Small intestine (tissue), 16 donors: ENCODE measurements at places on chromosomes 5 and 9. TPM values are rescaled to one million over a fixed set of nuclear protein-coding genes. Genes with fewer than 3 reads are reported as not detected.

Gene CRHBP
- 0.19 TPM for polyA plus RNA-seq

- DNase-seq, result peak; percentile 85
These were observed 241.2 kb downstream of the PIK3R1 start for GRCh38 chr5:68456756-68457217.

Gene FAM221B
- 0.09 TPM for polyA plus RNA-seq

- DNase-seq, result peak; percentile 51
These were observed 24.8 kb upstream of the HNRNPA0 start for GRCh38 chr5:137778772-137779564.

DNA sequence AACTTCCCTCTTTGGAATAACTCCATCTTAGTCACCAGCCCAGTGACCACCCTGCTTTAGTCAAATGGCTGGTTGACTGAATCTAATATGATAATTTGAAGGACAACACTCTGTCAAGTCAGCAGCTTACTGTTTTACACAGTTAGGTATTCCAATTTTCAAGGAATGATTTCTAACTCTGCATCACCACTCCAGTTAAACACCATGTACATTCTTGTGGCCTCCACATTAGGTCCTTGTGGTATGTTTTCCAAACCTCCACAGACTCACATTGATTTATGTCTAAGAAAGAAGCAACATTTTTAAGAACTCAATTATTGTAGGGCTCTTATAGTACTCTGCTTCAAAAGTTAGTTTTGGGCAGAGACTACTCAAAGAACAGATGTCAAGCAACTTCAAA is 110.7 kb downstream of the TLE1 start:
- DNase-seq, result no peak

DNA sequence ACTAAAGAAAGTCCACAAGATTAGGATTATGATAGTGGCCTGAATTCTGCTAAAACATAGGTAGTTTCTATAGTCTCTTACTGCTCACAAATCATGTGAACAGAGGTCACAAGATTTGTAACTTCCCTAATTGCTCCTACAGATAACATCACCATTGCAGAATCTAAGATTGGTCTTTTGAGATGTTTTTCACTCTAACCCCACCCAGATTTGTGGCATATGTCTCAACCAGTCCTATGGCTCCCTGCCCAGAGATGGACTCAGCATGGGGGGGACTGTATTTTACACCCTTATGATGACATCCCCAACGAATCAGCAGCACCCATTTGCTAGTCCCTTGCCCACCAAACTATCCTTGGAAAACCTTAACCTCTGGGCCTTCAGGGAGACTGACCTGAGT is 1046.2 kb downstream of the CDH12 start:
- no peak for DNase-seq

Gene SIT1
- polyA plus RNA-seq, result 0.89 TPM

DNA sequence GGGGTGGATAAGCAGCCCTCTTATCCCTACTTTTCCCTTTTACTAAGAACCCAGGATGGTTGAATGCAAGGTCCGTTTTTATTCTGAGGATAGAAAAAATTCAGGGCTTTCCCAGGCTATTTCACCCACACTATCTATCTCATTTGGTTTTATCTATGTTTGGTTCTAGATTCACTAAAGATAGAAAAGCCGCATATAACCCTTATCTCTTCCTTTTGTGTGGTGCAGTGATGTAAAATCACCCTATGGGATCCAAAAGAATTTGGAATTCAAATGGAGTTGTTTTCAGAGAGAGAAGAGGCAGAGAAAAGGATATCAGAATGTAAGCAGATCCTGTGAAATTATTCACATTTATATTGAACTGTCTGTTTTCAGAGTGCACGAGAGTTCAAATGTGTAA is 236.3 kb upstream of the RFX3 start:
- no peak for DNase-seq

Gene LTC4S
- 5.4 TPM for polyA plus RNA-seq

Gene SEC16A
- polyA plus RNA-seq, result 54.8 TPM

Gene UBE2R2
- 48.2 TPM for polyA plus RNA-seq

Gene C9orf153
- not detected for polyA plus RNA-seq

Gene LCN10
- polyA plus RNA-seq, result 8.4 TPM

DNA sequence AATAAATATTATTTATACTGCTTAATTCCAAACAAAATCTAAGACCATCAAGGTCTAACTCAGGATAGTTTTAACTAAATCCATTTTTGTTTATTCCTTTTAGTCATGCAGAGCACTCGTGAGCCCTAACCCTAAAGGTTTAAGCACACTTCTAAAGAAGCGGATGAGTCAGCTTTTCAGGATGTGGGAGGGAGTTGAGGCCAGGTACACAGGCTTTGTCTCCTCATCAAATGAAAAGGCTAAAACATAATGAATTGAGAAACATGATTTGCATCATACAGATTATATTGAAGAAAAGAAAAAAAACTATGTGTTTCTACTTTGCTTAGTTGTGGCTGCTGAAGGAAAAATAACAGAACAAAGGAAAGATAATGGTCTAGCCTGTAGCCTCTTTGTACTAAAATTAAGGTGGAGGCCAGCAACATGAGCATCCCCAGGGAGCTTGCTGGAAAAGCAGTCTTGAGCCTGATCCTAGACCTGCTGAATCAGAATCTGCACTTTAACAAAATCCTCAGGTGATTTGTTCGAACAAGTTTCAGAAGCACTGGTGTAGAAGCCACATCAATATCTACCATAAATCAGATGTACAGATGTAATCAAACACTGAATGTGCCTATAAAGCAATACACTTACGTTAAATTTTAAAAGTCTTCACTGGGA is 21.1 kb upstream of the ISCA1 start:
- DNase-seq, result no peak

GRCh38 chr9:107309271-107309670 is 26.2 kb downstream of the RAD23B start:
- DNase-seq, result peak; percentile 48

Gene WWC1
- 22.8 TPM for polyA plus RNA-seq

- DNase-seq, result no peak
These were observed 27.8 kb downstream of the NFIL3 start for GRCh38 chr9:91395553-91396471.

DNA sequence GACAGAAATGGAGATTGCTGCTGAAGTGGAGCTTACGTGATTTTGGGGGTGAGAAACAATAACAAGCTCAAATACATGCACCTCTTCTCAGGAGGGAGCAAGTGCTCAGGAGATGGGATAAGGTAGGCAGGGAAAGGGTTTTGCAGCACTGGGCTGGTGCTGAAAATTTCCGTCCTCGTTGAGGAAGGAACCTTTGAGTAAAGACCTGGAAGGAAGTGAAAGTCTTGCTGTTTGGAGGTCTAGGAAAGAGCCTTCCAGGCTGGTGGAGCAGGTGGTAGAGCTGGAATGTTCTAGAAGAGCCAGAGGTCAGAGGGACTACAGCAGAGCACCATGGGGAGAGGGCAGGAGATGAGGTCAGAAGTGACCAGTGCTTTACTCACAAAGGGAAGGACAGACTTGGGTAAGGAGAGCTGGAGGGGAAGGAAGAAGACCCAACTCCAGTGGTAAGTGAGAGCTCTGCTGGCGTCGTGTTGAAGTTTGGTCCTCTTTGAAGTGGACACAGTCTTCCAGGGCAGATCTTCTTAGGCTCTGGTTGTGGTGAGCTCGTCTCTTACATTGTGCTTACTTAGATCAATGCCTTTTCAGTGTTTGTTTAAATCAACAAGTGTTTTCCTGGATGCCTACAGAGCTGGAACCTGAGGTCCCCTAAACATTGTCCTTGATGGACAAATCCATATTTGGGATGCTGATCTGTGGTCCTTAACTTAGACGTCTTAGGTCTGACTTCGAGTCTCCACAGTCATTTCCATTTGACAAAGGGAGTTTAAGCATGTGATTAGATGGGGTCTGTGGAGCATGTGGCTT is 21.0 kb downstream of the ANKRD33B start:
- DNase-seq, result no peak

DNA sequence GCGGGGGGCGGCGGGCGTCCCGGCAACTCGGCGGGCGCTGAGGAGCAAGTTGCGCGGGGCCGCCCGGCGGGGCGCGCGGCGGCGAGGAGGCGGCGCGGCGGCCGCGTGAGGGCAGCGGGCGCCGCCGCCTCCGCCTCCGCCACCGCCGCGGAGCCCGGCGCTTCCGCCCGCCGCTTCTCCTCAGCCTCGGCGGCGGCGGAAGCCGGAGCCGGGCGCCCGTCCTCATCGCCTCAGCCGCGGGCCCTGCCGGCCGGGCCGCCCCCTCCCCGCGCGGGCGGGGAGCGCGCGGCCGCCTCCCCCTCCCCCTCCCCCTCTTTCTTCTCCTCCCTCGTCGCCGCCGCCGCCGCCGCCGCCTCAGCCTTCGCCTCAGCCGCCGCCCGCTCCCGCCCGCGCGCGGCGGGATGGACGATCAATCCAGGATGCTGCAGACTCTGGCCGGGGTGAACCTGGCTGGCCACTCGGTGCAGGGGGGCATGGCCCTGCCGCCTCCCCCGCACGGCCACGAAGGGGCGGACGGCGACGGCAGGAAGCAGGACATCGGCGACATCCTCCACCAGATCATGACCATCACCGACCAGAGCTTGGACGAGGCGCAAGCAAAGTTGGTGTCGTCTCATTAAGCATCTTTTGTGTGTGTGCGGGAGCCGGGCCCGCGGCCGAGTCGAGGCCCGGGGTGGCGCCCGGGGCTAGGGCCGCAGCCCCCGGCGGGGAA is at the start of gene PBX3:
TSS of gene PBX3 (plus strand) at position 321 of the 712 bp plus-strand sequence.
- peak; percentile 49 for DNase-seq

GRCh38 chr9:134853893-134854292 is 26.7 kb upstream of the FCN2 start:
- no peak for DNase-seq

Gene CLINT1
- polyA plus RNA-seq, result 77.7 TPM

Gene NKD2
- polyA plus RNA-seq, result 0.22 TPM

GRCh38 chr5:11146171-11146570 is 385.1 kb upstream of the DAP start:
- DNase-seq, result no peak

GRCh38 chr5:132013711-132014110 is 2.3 kb upstream of the ACSL6 start:
- DNase-seq, result no peak

GRCh38 chr5:117165068-117165467 is 590.4 kb upstream of the SEMA6A start:
- DNase-seq, result no peak

- DNase-seq, result no peak
These were observed 18.2 kb upstream of the SLCO4C1 start for GRCh38 chr5:102314328-102314727.

Gene TRIM41
- polyA plus RNA-seq, result 23.0 TPM

GRCh38 chr5:38099205-38100168 is 158.9 kb upstream of the EGFLAM start:
- DNase-seq, result no peak

DNA sequence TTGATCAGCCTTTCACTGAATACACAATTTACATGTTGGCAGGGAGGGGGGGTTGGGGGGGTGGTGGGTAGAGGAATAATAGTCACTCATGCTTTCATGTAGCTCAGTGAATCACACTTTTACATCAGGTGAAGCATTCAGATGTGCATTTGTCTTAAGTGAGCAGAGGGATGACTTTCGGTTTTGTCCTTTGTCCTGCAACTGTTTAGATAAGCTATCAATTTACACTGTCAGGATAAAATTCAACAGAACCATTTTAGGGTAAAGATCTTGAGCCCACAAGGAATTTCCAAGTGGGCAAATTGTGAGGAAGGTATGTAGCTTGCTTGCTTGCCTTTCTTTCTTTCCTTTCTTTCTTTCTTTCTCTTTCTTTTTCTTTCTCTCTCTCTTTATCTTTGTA is 576.2 kb downstream of the MTRR start:
- DNase-seq, result no peak

DNA sequence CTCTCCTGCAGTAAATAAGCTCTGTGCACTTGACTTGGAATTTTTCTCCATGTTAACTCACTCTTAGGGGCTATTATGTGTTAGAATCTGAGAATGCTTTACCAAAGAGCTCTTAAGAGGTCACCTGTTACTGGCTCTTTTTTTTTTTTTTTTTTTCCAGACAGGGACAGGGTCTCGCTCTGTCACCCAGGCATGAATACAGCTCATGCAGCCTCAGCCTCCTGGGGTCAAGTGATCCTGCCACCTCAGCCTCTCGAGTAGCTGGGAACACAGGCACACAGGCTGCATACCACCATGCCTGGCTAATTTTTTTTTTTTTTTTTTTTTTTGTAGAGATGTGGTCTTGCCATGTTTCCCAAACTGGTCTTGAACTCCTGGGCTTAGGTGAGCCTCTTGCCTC is 22.1 kb downstream of the HMGXB3 start:
- no peak for DNase-seq

GRCh38 chr9:129254566-129255287 is 76.7 kb upstream of the IER5L start:
- no peak for DNase-seq

DNA sequence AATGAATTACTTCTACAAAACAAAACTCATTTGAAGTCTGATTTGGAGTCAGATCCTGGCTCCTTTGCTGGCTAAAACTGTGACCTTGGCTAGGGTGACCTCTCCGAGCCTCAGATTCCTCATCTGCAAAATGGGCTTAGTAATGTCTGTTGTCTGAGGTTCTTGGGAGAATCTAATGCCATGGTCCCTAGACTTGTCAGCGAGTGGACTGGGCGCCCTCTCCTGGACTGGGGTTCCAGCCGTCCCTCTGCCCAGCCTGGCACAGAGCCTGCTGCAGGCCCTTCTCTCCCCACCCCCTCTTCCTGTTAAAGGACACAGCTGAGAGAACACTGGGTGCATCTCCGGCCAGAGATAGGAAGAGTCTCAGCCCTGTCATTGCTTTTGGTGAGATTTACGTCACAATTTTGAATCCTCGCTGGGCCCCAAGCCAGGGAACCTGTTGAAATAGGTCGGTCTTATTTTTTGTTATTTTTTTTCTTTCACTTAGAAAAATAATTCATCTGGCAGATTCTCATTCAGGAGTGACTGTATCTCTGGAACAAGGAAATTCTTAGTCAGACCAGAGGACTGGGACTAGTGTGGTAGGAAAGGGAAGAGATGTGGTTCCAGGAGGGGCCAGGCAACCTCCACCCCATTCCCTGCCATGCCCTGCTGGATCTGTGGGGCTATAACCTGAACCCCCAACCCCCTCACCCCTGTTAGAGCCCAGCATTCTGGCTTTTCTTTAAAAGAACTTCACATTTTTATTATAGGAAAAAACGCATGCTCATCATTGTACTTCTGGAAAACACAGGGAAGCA is 48.2 kb upstream of the RPL26L1 start:
- DNase-seq, result peak; percentile 29

DNA sequence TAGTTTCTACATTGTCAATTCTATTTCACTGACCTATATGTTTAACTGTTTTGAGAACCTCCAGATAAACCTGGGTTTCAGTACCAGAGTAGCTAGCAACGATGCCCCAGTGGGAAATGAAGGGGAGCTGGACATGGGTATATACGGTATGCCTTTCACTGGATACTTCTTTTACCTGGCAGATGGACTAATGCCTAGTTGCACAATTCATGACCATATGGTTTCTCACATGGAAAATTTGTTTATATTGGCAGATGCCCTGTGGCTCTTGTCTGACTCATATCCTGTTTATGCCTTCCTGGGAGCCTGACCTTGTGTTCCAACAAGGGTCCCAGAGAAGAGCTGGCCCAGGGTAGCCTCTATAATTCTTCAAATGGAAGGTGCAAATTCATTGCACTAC is 144.1 kb downstream of the MAT2B start:
- no peak for DNase-seq

Gene LRRC19
- polyA plus RNA-seq, result 11.2 TPM
